Prostate gland (tissue), 2 donors: ENCODE measurements at places on chromosomes 3 and 15. TPM values are rescaled to one million over a fixed set of nuclear protein-coding genes. Genes with fewer than 3 reads are reported as not detected.
A peak's percentile ranks its signal among the peaks of the same experiment; 100 is the strongest.

Gene OIP5
- 4.6 TPM for total RNA-seq

DNA sequence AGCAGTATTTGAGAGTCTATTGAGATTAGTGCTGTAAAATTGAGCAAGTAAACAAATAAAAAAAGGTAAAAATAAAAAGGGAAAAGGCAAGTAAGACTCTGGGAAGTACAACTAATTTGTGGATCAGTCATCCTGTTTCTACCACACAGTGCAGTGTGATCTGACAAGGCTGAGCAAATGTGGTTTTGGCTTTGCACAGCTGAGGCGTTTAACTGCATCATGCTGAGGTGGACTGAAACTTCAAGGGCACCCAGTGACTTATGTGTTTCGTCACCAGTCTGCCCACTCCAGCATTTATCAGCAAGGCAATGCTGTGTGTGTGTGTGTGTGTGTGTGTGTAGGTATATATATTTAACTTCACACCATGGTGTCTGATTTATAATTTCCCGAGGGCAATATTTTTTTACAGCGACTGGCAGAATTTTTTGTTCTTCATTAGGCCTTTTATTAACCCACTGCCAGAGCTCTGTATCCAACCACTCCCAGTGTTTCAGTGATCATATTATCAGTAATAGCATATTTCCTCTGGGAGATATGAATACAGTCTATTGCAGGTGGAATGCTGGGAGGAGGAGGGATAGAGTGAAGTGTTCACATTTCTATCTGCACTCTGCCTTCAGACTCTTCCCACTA, 131.5 kb upstream of the SATB1 start:
- no peak overlapping the region for H3K27ac ChIP-seq
- no peaks in the 10 kb centered on the region for H3K27me3 ChIP-seq
- no peaks in the 10 kb centered on the region for H3K4me1 ChIP-seq
- DNase-seq, result no peak
- H3K4me3 ChIP-seq, result no peak overlapping the region

DNA sequence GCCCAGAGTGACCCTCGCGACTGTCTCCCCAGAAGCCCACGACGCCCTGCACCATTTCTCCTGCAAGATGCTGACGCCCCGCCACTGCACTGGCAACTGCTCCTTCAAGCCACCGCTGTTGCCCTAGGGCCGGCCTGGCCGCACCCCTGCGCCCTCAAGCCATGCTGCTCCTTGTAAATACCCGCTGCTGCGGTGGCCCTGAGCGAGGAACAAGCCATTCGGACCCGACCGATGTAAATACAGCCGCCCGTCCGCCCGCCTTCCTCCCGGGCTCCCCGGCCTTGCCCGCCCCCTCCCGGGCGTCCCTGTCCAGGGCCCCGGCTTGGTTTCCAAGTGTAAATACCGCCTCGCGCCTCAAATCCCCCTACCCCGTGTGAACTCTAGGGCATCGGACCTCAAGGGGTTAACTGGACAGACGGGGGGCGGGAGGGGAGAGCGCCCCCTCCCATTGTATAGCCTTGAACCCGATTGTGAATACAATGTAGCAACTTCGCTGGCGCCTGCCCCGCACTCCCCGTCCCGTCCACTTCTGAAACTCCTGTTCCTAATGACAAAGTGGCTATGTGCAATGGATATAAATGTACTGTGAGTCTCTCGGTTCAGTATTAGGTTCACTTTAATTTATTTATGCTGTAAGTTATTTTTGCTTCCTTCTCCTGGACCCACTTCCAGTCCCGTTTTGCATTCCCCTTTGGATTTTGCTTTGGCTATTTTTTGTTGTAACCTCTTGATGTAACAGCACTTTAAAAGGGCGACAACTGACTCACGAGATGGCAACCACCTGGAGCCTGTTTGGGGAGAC, 5.9 kb downstream of the RNU6-1 start:
- H3K36me3 ChIP-seq, result no peaks in the 10 kb centered on the region
- H3K4me3 ChIP-seq, result peak overlapping the region; percentile 20
- no peak overlapping the region for H3K27ac ChIP-seq

Gene SAXO2
- total RNA-seq, result 4.3 TPM

- H3K27me3 ChIP-seq, result no peaks in the 10 kb centered on the region
- H3K36me3 ChIP-seq, result no peaks in the 10 kb centered on the region
- no peak overlapping the region for H3K27ac ChIP-seq
- no peak for DNase-seq
- no peak overlapping the region for H3K4me3 ChIP-seq
- H3K4me1 ChIP-seq, result no peaks in the 10 kb centered on the region
Measured at GRCh38 chr3:46205286-46205960, 2.7 kb downstream of the CCR1 start.
